Left ventricle myocardium inferior (tissue), 1 donor: ENCODE measurements at places on chromosomes 7 and 10. TPM values are rescaled to one million over a fixed set of nuclear protein-coding genes. Genes with fewer than 3 reads are reported as not detected.

UNC5B gene
- total RNA-seq = 15.6 TPM

ACBD7 gene
- total RNA-seq = not detected

TMEM176B gene
- 34.0 TPM for total RNA-seq

SKAP2 gene
- total RNA-seq = 5.2 TPM

GPR15LG gene
- total RNA-seq = not detected

TMEM139 gene
- total RNA-seq = 8.8 TPM

DPP6 gene
- 0.25 TPM for total RNA-seq
